ENCODE measurements at places on chromosomes 3 and 15.

DNA sequence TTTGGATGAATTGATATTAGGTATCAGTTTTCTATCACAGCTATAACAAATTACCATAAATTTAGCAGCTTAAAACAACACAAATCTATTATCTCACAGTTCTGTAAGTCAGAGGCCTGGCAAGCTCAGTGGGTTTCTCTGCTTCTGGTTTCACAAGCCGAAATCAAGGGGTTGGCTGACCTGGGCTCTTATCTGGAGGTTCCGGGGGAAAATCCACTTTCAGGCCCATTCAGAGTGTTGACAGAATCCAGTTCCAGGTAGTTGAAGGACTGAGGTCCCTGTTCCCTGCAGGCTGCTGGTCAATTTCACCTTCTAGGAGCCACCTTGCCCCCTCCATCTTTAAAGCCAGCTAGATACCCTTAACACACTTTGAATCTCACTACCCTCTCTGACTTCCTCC is 11.1 kb upstream of the HHATL start:
- no peak for DNase-seq

DNA sequence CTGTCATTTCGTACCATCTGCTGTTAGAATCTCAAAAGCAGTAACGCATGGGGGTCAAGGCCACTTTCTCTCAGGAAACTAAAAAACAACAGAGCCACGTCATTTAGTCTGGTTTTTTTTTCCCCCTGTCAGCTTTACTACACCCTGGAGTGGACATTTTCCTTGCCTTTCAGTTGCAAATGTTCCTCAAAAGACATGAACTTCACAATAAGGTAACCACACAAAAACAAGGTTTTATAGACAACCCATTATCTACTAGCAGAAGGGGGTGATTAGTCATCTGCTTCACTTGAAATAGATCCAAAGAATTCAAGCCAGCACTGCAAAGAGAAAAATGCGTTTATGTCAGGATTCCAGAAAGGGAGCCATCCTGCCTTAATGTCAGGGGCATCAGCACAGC is 171.8 kb upstream of the CDIN1 start:
- no peak for DNase-seq

DNA sequence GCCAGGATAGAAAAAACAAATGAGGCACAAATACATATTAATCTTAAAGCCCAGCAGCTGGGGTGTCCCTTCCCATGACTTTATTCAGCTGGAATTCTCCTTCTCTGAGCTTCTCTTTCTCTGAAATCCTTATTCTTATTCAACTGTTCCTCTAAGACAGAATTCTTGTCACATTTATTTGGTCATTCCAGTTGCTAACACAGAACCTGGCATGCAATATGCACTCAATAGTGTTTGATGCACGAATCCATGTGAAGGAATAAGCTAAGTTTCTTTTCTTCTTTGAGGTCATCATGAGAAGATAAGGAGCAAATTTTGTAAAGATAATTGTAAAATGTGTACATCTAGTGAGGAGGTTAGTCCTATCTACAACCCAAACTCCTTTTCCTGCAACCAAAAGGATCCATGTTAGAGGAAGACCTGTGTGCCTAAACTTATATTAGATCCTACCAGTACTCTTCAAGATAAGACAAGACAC is 154.2 kb upstream of the KCNMB2 start:
- DNase-seq, result no peak

DNA sequence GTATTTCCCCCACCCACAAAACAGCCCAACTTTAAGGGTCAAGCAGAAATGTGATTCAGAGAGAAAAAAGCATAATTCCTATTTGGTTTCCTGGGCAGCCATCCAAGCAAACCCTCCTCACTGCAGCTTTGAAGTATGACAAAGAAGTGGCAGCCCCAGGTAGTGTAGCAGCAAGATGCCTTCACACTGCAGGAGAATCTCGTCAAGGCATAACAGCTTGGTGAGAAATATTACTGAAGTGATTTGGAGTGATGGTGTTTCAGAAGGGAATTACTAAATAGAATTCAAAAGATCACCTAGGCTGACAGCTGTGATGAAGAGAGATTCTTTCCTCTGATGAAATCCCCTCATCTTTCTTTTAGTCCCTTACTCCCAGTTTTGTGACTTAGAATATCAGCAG is 173.9 kb downstream of the PYDC2 start:
- no peak for DNase-seq

DNA sequence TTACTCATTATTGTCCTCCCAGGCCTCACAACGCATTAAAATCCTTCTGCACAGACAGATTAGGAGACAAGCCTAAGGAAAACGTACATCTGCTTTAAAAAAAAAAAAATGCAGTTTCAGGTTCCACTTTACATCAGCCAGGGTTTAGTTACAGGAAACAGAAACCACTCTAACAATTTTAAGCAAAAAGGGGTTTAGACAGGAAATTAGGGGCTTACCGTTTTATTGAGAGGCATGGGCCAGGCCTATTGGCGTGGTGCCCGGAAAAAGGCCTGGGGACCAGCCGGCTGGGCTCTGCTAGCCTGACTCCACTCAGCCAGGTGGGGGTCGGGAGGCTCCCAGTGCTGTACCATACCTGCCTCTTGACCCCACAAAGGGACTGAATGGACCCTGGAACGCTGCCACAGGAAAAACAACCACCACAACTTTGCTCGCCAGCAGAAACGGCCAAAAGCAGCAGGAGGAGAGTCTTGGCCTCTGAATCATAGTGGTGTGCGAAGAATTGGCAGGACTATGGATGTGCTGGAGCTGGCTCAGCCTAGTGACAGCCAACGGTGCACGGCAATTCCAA is 124.3 kb downstream of the CHSY1 start:
- peak; percentile 21 for DNase-seq

DNA sequence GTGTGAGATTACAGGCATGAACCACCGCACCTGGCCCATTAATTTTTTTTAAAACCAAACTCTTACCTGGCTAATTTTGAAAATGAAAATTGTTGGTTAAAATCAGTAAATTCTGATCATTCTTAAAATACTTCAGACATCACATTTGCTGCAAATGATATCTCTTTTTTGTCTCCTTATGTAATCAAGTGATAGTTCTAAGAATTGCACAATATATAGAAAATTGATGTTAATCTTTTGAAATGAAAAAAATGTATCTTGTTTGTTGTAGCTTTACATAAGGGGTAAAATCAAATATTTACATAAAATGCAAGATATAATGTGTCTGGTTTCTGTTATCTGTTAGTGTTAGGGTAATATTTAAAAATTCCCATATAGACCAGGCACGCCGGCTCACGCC is 5.0 kb downstream of the GTPBP8 start:
- DNase-seq, result no peak

DNA sequence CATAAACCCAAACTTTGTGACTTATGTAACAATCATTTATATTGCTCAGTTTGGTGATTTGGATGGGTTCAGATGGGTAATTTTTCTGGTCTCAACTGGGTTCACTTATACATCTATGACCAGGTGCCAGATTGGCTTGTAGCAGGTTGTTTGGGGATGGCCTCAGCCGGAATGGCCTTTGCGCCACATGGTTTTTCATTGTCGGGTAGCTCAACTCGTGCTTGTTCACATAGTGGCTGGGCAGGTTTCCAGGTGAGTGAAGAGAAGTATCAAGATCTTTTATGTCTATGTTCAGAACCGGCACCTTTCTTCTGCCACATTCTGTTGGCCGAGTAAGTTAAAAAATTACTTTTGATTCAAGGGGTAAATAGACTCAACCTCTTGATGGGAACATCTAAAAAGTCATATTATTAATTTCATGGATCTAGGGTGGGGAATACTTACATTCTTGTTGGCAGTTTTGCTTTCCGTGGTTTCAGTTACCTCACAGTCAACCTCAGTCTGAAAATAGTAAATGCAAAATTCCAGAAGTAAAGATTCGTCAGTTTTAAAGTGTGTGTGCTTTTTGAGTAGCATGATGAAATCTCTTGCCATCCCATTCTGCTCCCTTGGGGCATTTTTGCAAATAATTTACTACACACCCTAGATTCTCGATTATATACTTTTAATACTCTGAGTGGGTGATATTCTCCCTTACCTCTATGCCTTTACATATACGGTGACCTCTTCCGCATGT is 745.7 kb upstream of the CCDC54 start:
- no peak for DNase-seq

GRCh38 chr3:38566215-38566528 is 70.0 kb downstream of the EXOG start:
- DNase-seq, result no peak

DNA sequence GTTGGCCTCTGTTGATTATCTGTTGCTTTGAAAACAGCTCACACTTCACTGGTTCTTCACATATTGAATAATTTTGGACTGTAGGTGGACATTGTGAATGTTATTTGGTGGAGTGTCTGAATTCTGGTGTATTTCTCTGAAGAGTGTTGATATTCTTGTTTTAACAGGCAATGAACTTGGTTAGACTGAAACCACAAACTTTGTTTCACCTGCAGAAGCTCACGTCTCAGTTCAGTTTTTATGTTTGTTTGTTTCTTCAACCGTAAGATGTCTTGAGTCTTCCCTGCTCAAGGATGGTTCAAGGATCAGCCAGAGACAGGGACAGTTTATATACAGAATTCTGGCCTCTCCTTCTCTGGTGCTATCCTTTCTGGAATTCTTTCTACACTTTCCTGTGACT is 43.6 kb downstream of the C3orf20 start:
- DNase-seq, result no peak

All from activated gamma-delta T cell treated with Interleukin-2 at 50 U/mL for 16 hours (primary cell).